ENCODE measurements at places on chromosomes 2 and 18. TPM values are rescaled to one million over a fixed set of nuclear protein-coding genes. Genes with fewer than 3 reads are reported as not detected.

The CD8B2 gene
- total RNA-seq, result not detected

The EMX1 gene
- 21.1 TPM for total RNA-seq

The ZDBF2 gene
- total RNA-seq, result 35.7 TPM

The GPBAR1 gene
- not detected for total RNA-seq

The MDH1B gene
- total RNA-seq, result 2.5 TPM

The PJVK gene
- total RNA-seq, result 5.0 TPM

The RAPGEF4 gene
- total RNA-seq, result 23.4 TPM

The GFPT1 gene
- 79.4 TPM for total RNA-seq

The PFN4 gene
- total RNA-seq, result 0.47 TPM

The MYO3B gene
- 0.16 TPM for total RNA-seq

The CAVIN2 gene
- total RNA-seq, result 6.6 TPM

The POMC gene
- 0.78 TPM for total RNA-seq

The DOK1 gene
- 3.4 TPM for total RNA-seq

The FOXI3 gene
- total RNA-seq, result 0.47 TPM

The RAB6C gene
- total RNA-seq, result 0.78 TPM

The CRYBA2 gene
- not detected for total RNA-seq

The ZNF396 gene
- 5.0 TPM for total RNA-seq

The ACOXL gene
- total RNA-seq, result not detected

The CHN1 gene
- total RNA-seq, result 44.3 TPM

The C1QL2 gene
- total RNA-seq, result 1.6 TPM

The SERPINB10 gene
- not detected for total RNA-seq

The TBR1 gene
- 53.7 TPM for total RNA-seq

The CLHC1 gene
- total RNA-seq, result 53.0 TPM

The SF3B6 gene
- total RNA-seq, result 124 TPM

The ZAP70 gene
- total RNA-seq, result 1.1 TPM

The PID1 gene
- total RNA-seq, result 46.2 TPM

The NT5C1B gene
- total RNA-seq, result not detected

The CXCR1 gene
- total RNA-seq, result not detected
